ENCODE measurements at places on chromosomes 2 and 18.
A peak's percentile ranks its signal among the peaks of the same experiment; 100 is the strongest.

DNA sequence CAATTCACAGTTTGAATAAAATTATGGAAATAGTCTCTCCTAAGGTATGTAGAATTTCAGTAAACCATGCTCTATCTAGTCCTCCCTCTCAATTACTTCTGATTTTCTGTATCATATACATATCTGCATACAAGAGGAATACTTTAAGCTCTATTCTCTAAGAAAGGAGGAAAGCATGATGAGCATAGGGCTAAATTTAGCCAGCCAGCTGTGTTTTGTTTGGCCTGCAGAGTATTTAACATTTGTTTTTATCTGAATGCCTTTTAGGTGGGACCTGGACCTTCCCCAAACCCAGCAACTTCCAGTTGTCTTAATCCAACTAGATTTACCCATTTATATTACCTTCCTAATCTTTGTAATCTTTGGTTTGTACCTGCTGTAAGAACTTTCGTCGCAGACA, 42.2 kb upstream of the FAM117B start:
- DNase-seq, result no peak

GRCh38 chr18:49135877-49136276, 185.1 kb upstream of the SMAD7 start:
- DNase-seq, result no peak

- DNase-seq, result no peak
Observed at GRCh38 chr2:141399270-141399669, 731.5 kb downstream of the LRP1B start.

DNA sequence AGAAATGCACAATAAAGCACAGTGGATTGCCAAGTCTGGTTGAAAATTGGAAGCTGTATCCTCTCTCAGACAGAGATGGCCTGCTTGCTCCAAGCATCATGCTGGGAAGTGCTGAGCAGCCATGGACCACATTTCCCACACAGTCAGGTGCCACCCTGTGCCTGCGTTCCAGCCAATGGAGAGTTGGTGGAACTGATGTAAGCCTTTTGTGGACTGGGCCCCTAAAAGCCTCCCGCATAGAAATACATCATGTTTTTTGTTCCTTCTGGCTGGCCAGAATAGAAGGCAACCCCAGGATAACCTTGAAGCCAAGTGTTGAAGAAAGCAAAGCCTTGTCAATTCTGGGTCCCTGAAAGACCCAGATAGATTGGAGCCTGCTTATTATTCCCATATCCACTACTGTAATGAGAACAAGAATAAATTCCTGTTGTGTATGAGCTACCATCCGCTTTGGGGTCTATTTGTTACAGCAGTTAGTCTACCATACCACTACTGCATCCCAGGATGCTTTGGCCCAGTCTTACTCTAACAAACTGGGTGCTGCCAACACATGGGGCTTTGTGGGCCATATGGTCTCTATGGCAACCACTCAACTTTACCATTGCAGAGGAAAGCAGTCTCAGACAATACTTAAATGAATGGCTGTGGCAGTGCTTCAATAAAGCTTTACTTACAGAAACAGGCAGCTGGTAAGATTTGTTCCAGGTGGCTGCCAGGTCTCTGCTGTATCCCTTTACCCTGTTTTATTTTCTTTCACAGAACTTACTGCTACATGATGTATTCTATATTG, 65.4 kb downstream of the POLE4 start:
- no peak for DNase-seq

GRCh38 chr2:26243470-26244308, 743 bp downstream of the HADHA start:
- DNase-seq, result no peak

- DNase-seq, result no peak
Observed at GRCh38 chr18:56647951-56648893, 2.9 kb upstream of the WDR7 start.

- DNase-seq, result no peak
Observed at GRCh38 chr2:200199576-200200263, 106.8 kb upstream of the SPATS2L start.

GRCh38 chr2:26457695-26458364, 20.1 kb downstream of the OTOF start:
- DNase-seq, result no peak

DNA sequence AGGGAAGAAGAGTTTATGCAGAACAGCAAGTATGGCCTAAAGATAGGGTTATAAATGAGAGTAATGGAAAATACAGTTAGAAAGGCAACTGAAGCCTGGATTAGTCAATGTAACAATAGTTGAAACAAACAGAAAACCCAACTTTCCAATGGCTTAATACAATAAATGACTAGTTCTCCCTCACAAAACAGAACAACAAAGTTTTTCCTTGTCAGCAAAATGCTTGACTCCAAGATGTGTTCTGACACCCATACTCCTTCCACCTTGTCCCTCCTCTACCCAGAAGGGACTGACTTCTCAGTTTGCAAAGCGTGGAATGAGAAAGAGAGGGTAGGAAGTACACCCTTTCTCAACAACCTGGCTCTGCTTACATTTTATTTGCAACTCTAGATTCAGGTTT, 191.4 kb upstream of the OSR1 start:
- no peak for DNase-seq

- peak; percentile 13 for DNase-seq
Observed at GRCh38 chr2:137838255-137839092, 125.8 kb upstream of the HNMT start.

GRCh38 chr2:217892560-217892959, 110.2 kb downstream of the TNS1 start:
- no peak for DNase-seq

- DNase-seq, result no peak
Observed at GRCh38 chr2:18312818-18313217, 247.6 kb downstream of the RDH14 start.

- DNase-seq, result no peak
Observed at GRCh38 chr2:128835342-128835855, 516.7 kb upstream of the HS6ST1 start.

DNA sequence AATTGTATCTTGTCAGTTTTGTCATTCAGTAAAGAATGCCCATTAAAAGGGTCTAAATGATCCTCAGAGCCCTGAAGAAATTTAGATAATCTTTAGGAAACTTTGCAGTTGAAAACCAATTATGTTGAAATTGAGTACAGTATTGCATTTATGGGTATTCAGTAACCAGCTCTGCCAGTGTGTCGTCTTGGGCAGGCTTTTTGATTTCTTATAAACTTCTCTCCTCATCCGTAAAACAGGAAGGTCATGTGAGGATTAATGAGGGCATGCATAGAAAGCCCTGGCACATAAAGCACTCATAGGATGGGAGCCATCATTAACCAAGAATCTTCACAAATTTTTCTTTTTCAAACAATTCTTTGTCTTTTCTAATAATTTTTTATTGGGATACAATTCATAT, 14.8 kb downstream of the PNO1 start:
- no peak for DNase-seq

DNA sequence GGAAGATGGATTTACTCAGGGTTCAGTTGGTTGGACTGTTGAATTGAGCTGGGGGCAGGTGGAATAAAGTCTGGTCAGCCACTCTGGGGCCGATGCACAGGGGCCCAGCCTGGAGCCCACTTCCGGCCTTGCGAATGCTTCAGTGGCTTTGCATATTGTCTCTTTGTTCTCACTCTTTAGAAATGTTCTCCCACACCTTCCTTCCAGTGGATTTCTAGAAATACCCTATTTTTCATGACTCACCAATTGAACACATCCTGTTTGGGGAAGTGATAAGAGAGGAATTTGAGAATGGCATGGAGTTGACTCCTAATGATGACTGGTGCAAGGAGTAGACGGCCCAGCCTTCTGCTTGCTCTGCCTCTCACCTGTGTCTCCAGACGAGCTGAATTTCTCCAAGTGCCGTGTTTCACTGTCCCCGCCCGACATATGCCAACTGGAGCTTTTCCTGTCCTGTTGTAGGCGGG, 28.1 kb downstream of the ASAP2 start:
- no peak for DNase-seq

DNA sequence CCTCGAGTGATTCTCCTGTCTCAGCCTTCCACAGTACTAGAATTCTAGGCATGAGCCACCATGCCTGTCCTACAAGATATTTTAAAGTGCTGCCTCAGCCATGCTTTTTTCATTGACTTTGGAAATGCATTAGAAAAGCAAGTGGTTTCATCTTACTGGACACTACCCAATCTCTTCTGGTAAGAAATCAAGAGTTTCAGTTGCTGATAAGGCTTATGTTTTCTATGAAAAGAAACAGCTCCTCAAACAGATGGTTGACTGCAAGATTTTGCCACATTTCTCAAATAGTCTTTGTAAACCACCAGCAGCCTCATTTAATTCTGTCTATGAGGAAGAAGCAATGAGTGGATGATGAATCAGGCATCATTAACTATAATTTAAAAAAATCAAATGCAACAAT, 264.5 kb upstream of the LRP1B start:
- DNase-seq, result no peak

DNA sequence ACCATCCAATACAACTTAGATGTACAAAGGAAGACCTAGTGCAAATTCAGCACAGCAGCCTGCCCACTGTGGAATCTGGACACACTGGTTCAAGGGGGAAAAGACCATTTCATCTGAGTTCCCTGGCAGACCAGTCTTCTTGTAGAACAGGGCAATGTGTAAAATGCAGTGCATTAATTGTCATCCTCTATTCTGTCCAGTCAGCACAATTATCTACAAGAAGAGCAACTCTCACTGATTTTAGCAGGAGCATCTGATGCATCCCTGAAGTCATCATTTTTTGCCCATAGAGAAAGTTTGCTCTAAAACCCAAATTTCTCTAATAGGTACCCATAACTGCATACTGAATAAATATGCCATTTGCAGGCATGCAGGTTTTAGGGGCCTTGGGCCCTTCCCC, 81.8 kb upstream of the LYPD1 start:
- no peak for DNase-seq
